ENCODE measurements at places on chromosomes 2 and 18.

DNA sequence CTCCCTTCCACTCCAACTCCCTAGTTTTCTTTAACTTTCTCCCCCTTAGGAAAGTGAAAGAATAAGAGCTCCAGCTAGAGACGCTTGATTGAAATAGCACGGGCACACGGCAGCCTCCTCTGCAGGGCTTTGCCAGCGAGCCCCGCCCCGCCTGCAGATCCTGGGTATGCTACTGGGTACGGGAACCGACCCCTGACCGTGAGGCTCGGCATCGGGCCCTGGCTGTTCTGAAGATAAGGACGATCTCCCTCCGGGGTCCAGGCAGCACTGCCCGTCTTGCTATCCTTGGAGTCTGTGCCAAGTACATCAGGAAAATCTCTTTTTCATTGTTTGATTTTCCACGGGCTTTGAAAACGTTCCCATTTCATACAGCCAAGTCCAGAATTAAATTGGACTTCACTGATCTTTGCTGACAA, 284.5 kb downstream of the MTX2 start:
- DNase-seq: peak; percentile 4

DNA sequence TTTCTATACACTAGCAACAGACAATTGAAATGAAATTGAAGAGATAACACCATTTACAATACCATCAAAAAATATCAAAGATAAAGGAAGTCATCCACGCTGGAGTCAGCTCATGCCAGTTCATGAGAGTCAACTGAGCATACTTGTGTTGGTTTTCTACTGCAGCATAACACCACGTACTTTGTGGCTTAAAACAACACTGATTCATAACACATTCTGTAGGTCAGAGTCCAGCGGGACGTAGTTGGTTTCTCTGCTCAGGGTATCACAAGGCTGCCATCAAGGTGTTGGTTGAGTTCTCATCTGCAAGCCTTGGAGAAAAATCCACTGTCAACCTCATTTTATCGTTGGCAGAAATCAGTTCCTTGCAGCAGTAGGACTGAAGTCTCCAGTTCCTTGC, 84.2 kb downstream of the TEX51 start:
- DNase-seq: no peak

GRCh38 chr2:124838406-124838805, 813.3 kb downstream of the CNTNAP5 start:
- DNase-seq: no peak

DNA sequence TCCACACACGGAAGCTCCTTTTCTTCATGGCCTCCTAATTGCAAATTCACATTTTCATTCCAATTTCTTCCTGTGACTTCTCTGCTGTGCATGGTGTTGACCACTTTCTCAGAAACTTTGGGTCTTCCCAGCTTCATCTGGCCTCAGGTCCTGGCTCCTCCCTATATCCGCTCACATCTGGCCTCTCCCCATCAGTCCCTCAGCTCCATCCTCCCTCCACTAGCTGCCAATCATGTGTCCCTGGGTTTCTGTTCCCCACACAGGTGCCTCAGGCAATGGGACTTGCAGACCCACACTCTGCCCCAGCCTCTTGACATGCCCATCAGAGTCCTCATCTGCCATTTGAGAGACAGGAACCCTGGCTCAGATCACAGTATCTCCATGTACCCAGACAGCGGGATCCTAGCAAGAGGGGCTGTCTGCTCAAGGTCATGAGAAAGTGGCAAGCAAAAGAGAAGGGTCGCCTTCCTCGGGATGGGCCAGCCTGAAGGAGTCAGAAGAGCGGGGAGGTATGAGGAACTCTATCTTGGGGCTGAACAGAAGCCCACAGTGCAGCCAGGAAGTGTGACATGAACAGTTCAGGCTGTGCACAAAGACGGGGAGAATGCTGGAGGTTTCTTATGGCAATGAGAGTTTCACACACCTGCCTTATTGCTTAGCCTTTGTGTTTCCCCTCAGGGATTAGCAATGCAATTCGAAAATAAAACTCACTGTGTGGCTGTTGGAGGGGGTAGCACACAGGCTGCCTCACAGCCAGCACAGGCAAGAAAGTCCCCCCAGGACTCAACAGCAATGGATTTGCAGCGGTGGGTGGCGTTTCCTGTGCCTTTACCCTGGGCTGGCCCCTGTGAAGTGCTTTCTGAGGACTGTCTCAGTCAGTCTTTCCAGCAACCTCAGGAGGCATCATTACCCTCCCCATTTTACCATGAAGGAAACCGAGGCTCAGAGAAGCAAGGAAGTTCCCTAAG, 69.5 kb downstream of the COPS8 start:
- no peak for DNase-seq

All from substantia nigra (tissue), 51 donors.